Left renal cortex interstitium (tissue), 4 donors: ENCODE measurements at places on chromosomes 4 and X. TPM values are rescaled to one million over a fixed set of nuclear protein-coding genes. Genes with fewer than 3 reads are reported as not detected.

GRCh38 chrX:12447448-12448064, 309.3 kb downstream of the FRMPD4 start:
- DNase-seq, result no peak

- no peak for DNase-seq
These were observed 325.0 kb downstream of the FBXO8 start for GRCh38 chr4:173958445-173958844.

GRCh38 chr4:8110071-8110986, 48.3 kb downstream of the ABLIM2 start:
- no peak for DNase-seq

PHOX2B gene
- polyA plus RNA-seq, result 0.19 TPM

DNA sequence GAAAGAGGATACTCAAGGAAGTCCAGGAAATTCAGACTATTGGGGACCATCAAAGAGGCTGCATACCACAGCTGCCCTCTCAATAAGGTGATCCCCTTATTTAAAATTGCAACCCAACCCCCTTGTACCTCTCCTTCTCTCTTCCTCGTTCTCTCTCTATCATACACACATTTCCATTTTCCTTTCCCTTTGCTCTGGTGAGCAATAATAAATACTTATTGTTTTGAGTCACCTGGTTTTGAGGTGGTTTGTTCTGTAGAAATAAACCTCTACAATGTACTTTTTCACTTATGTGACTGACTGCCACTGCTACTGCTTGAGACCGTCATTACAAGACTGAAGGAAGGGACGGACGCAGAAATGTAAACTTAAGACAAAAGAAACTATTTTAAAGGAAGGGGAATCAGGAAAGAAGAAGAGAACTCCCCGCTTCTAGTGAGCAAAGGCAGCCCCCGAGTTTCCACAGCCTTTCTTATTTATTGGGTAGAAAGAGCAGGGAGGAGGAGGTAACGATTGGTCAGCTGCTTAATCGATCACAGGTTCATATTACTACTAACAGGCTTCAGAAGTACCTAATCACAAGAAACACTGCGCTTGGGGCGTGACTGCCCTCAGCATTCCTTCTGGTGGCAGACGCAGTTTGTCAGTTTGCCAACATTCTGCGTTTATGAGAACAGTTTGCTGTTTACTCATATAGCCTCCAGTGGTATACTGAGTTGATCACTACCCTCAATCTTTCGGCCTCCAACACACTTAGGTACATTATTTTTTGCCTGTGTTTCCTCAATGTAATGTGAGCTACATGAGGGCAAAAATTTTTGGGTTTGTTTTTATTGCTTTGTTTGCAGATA, 16.9 kb upstream of the TMEM165 start:
- no peak for DNase-seq

GRCh38 chr4:173642509-173642908, 112.5 kb upstream of the HAND2 start:
- DNase-seq, result no peak

GRCh38 chr4:39812500-39812899, 114.6 kb downstream of the UBE2K start:
- DNase-seq, result no peak

GRCh38 chr4:105845559-105845958, 49.7 kb upstream of the NPNT start:
- no peak for DNase-seq

DNA sequence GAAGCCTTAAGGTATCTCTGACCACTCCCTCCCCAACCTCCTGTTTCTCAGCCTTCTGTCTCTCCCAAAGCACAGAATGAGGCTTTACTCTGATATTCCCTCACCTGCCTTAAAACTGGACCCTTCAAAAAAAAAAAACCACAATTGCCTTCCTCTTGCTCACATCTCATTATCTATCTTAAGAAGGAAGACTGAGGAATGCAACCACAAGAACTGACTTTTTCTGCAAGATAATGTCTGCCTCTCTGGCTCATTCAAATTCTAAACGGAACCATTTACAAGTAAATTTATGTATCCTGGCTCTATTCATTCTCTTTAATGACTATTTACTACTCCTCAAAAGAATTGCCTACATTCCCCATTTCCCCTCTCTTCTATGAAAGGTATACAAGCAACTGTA, 545.5 kb upstream of the HTR2C start:
- DNase-seq, result no peak

TBC1D8B gene
- polyA plus RNA-seq, result 5.7 TPM

DNA sequence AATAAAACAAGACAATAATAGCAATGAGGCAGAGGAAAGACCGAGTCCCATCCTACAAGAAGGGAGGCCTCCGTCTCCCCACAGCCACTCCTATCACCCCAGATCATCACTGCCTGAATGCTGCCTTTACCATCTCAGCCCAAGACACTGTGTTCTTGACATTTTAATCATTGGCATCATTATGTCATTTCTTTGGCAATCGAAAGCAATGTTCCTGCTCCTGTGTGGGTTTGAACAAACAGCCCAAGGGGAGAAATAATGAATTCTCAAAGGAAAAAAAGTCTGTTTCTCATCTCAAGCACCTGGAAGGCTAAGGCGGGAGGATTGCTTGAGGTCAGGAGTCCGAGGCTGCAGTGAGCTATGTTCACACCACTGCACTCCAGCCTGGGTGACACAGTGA, 73.0 kb upstream of the ACSL1 start:
- DNase-seq, result no peak

FAM114A1 gene
- polyA plus RNA-seq, result 34.9 TPM

DNA sequence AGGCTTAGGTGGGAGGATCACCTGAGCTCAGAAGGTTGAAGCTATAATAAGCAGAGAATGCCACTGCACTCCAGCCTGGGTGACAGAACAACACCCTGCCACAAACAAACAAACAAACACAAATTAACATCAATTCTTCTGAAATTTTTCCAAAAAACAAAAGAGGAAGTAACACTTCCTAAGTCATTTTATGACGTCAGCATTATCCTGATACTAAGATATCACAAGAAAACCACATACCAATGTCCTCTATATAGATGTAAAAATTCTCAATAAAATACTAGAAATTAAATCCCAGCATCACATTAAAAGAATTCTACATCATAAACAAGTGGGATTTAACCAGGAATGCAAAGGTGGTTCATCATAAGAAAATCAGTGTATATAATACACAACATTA, 64.4 kb upstream of the STK26 start:
- no peak for DNase-seq

PHF8 gene
- polyA plus RNA-seq, result 35.1 TPM

- DNase-seq, result no peak
These were observed 410.2 kb downstream of the FAM47A start for GRCh38 chrX:33721927-33722326.

GRCh38 chrX:124224528-124224927, 107.9 kb upstream of the TEX13D start:
- no peak for DNase-seq

FRG1 gene
- polyA plus RNA-seq, result 64.8 TPM

DNA sequence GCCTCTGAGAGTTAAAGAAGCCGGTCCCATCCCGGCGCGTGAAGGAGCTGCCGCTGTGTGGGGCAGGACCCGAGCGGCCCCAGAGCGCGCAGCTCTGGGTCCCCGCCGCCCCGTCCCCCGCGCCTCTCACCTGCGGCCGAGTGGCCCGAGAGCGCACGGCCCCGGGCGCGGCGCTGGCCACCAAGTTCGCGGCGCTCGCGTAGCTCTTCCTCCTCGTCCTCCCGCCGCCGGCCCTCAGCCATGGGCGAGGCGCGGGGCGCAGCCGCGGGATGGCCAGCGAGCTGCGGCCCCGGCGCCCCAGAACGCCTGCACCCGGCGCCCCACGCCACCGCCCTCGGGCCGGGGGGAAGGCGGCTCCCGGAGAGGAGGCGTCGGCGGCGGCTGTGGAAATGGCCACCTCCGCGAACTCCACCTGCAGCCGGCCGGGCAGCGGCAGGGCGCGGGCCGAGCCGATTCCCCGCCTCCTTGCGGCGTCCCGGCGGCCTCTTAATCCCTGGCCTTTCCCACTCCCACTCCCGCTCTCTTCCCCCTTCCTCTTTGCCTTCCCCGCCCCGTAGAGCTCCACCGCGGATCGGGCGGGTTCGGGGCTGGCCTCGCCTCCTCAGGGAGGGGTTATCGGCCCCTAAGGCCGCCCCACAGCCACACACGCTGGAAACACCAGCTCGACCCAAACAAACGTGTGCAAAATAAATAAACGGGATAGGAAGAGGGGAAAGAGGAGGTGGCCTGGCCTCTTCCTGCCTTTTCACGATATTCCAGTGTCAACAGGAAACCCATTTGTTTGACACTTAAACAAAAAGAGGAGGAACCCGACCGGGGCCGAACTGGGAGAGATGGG, at the start of gene SH3D19:
SH3D19 (minus strand) TSS at position 495 of the 838 bp plus-strand sequence; CDS start at position 242, 253 bp downstream.
- DNase-seq, result peak; percentile 41

- DNase-seq, result no peak
These were observed 34.7 kb downstream of the IL13RA1 start for GRCh38 chrX:118761939-118762707.

ENPEP gene
- 150 TPM for polyA plus RNA-seq

GRCh38 chr4:773214-773613, 52.7 kb downstream of the CPLX1 start:
- no peak for DNase-seq

DNA sequence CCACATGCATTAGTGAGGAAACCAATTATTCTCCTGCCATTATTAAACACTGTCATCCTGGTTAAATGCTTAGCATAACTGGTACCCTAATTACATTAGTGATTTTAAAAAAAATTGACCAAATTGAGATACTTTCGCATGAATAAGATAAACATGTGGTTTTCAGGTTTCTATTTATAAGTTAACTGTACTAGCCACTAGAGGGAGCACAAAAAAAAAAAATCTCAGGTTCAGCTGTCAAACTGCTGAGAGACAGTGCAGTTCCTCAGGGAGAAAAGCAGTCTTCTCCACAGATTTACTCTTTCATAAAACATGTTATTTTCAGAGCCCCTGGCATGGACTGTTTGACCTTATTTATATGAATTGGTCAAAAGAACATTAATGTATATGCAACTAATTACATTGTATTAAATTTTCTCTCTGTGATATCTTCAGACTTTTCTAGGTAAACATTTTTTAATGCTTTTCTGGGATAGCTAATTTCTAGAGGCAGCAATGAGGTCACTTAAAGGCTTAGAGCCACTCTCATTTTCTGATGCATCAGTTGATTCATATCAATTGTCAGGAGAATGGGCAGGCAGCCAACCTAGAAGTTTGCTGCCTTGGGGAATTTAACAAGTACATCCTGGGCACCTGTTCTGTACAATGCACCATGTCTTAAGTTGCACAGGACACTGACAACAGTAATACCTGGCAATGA, 167.5 kb downstream of the CDS1 start:
- no peak for DNase-seq

CDX4 gene
- polyA plus RNA-seq, result not detected
